Omental fat pad (tissue), 4 donors: ENCODE measurements at places on chromosomes 7 and 10. TPM values are rescaled to one million over a fixed set of nuclear protein-coding genes. Genes with fewer than 3 reads are reported as not detected.

- no peak for DNase-seq
These were observed 24.9 kb downstream of the PAXIP1 start for GRCh38 chr7:154978017-154978416.

- no peak for DNase-seq
These were observed 20.9 kb upstream of the ZNF12 start for GRCh38 chr7:6727663-6728062.

GRCh38 chr7:4659551-4660286 is 22.4 kb upstream of the FOXK1 start:
- DNase-seq, result no peak

- DNase-seq, result no peak
These were observed 620.4 kb downstream of the GALNT17 start for GRCh38 chr7:71752171-71752935.

- DNase-seq, result no peak
These were observed 113.3 kb downstream of the KCNMA1 start for GRCh38 chr10:77524281-77524711.

- DNase-seq, result no peak
These were observed 7.2 kb downstream of the IKZF5 start for GRCh38 chr10:123001370-123001769.

The LIPN gene
- not detected for total RNA-seq

The EPDR1 gene
- 19.2 TPM for total RNA-seq

The ITGA8 gene
- 1.1 TPM for total RNA-seq

The OR2A7 gene
- total RNA-seq, result 3.8 TPM
